ENCODE measurements at places on chromosomes 1 and 21. TPM values are rescaled to one million over a fixed set of nuclear protein-coding genes. Genes with fewer than 3 reads are reported as not detected.

DYRK3 gene
- 11.1 TPM for total RNA-seq

OPTC gene
- total RNA-seq, result not detected

OLIG2 gene
- total RNA-seq, result not detected

B3GALT5 gene
- total RNA-seq, result 0.14 TPM

RIPPLY3 gene
- 0.55 TPM for total RNA-seq

SLC1A7 gene
- 0.04 TPM for total RNA-seq

TSPEAR gene
- total RNA-seq, result not detected

SPRR2B gene
- total RNA-seq, result not detected

LENEP gene
- not detected for total RNA-seq

SMIM12 gene
- total RNA-seq, result 58.0 TPM

LY9 gene
- 0.12 TPM for total RNA-seq

LCE3D gene
- 4.0 TPM for total RNA-seq

FAM131C gene
- 19.1 TPM for total RNA-seq

PKN2 gene
- 12.3 TPM for total RNA-seq

TEX38 gene
- not detected for total RNA-seq

NBPF9 gene
- 15.0 TPM for total RNA-seq

CRYZL1 gene
- 12.8 TPM for total RNA-seq

DIO1 gene
- total RNA-seq, result not detected

S100A8 gene
- not detected for total RNA-seq

IL12RB2 gene
- total RNA-seq, result 0.14 TPM
